ENCODE measurements at places on chromosomes 3 and 15.
A peak's percentile ranks its signal among the peaks of the same experiment; 100 is the strongest.

DNA sequence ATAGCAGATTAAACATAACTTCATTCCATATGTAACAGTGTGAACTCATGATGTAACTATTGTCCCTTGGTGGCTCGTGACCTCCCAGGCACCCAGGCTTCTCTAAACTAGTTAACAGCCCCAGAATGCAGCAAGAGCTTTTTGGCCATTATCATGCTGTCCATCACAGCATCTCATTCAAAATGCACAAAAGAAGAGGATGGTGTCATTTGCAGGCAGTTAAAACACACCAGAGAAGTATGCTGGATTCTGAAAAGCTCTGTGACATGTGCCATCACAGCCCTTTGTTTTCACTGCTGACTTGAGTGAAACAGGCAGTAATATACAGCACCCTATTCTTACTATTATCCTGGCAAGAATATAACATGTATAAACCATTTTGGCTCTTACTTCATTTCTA is 117.6 kb upstream of the CHMP2B start:
- DNase-seq, result no peak

- DNase-seq, result no peak
These were observed 23.8 kb downstream of the MEIS2 start for GRCh38 chr15:37076543-37076942.

DNA sequence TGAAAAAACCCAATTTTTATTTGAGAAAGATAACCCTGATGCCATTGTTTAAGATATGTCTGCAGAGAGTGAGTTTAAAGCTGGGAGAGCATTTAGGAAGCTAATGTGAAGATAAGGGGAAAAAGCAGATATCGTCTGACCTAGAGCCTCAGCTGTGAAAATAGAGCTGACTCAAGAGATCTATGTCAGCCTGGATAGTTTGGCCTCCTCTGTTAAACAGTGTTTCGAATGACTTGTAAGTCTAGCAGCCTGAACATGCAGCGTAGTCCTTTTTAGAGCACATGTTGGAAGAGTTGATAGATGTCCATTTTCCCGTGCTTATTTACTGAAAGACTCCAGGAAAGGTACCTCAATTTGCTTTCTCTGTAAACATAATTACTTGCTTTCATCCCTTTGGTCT is 48.1 kb downstream of the ALCAM start:
- DNase-seq, result no peak

- no peak for DNase-seq
These were observed 112.6 kb downstream of the SLC49A4 start for GRCh38 chr3:122907471-122907870.

GRCh38 chr3:100609305-100609704 is at the start of gene ADGRG7:
TSS of gene ADGRG7 (plus strand) at chr3:100609601. CDS start at chr3:100609857, 256 bp downstream.
- DNase-seq, result no peak

DNA sequence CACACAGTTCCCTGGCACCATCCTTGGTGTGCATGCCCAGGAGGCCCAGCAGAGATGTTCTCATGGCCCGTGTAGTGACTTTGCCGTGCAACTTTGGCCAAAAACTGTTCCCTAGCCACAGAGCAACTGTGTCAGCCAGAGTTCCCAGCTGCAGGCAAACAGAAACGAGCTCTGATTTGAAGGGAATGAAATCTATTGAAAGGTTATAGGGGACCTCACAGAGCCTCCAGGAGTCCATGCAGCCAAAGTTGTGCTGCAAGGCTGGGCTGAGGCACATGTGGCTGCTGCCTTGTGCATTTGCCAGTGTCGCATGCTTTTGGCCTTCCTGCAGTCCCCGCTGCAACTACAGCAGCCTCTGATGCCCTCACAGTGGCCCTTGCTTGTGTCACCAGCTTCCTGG is 70.5 kb downstream of the PLXNA1 start:
- no peak for DNase-seq

DNA sequence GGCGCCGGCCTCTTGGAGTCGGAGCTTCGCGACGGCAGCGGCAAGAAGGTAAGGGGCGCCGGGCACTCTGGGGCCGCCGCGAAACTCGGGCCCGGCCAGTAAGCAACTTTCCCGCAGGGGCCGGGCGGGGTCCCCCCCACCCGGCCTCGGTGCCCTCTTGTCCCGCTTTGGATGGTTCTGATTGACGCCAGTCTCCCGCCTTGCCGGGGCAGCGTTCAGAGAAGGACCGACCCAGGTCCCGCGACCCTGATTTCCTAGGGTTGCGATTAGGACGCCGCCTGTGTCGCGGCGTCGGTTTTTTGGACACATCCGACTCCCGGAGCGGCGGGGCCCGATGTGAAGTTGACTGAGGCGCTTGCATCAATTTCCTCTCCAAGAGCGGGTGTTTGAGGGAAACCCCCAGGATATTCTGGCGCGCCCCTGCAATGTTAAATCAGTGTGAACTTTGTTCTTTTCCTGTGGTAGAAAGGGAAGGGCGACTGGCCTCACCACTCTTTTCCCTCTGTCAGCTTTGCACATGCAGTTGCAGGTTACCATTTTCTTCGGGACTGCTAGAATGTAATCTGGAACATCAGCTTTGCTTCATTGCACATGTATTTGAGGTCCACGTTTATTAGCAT is 755 bp downstream of the PDE8A start:
- DNase-seq, result peak; percentile 14

DNA sequence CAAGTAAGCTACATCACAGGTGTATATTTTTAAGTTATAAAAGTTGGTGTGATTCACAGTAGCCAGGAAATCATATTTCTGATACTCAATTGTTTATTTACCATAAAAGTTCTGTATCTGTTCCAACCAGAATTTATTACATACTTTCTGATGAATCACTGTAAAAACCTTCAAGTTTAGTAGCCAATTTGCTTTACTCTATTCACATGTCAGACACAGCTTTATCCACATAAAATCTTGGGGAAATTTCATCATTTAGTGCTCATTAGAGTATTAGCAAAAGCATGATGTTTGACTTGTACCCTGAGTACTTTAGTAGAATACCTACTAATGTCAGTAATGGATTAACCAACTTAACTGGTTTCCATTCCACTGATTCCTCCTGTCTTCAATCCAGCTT is 249.8 kb downstream of the POLQ start:
- no peak for DNase-seq

DNA sequence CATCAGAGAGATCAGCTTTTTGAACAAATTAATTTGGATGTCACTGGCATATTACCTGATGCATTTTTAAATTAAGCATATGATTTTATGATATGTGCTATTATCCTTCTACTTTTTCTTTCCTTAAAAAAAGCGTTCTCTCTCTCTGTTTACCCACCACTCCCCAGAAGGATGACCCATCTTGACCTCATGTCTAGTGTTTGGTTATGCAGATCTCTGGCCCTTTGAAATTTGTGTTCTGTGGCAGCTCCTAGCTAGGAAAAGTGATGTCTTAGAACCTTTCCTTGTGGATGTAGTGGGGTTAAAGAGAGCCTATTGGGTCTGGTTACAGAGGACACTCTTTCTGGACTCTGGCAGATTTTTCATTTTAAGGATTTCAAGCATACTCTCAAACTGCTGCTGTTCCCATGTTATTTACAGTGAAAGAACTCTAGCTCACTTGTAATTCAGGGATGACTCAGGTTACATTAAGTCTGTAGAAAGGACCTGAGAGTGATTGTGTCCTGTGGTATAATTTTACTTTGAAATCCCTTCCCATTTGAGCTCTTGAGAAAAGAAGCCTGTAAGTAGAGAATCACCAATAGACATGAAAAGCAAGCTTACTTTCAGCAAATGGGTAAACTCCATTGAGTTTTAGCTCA is 23.8 kb downstream of the ARHGEF26 start:
- DNase-seq, result no peak

GRCh38 chr15:60635507-60636352 is 156.8 kb upstream of the ICE2 start:
- DNase-seq, result no peak

DNA sequence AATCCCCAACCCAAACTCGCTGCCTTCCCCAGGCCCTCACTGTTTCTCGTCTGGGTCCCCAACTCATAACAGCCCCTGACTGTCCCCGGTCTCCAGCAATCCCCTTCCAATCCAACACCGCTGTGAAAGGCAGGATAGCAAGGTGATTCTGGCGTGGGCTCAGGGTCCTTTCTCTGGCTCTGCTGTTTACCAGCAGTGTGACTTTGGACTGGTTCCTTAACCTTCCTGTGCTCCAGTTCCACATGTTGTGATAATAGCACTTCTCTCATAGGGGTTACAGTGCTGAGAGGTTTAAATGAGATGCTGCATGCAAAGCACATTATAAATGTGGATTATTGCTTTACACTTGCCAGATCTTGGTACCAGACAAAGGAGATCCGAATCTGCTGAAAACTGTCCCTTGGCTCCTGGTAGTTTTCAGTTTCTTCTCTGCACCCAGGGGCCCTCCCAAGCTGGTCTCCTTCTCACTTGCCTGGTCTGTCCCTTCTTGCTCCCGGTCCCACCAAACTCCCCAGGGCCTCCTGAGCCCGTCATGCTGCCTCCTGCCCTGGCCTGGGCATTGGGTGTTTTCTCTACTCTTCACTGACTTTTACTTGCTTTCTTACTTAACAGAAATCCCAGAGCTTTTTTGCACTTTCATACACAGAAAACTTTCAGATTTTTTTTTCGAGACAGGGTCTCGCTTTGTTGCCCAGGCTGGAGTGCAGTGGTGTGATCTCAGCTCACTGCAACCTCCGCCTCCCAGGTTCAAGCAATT is 26.8 kb upstream of the CYP11A1 start:
- DNase-seq, result no peak

DNA sequence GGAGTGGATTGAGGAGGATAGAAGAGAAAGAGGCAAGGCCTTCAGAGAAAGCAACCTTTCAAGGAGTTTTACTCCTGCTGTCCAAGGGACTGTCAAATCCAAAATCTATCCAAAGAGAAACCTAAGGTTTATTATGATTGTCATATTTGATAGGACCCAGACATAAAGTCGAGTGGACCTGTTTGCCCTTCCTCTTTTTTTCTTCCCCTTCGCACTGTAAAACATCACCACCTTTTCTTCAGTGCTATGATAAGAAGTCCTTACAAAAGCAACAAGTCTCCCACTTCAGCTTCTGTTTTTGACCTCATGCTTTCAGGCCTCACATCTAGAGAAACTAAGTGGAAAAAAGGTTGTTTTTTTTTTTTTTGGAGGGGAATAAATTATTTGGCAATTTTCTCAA is 73.0 kb downstream of the TRPC1 start:
- no peak for DNase-seq

DNA sequence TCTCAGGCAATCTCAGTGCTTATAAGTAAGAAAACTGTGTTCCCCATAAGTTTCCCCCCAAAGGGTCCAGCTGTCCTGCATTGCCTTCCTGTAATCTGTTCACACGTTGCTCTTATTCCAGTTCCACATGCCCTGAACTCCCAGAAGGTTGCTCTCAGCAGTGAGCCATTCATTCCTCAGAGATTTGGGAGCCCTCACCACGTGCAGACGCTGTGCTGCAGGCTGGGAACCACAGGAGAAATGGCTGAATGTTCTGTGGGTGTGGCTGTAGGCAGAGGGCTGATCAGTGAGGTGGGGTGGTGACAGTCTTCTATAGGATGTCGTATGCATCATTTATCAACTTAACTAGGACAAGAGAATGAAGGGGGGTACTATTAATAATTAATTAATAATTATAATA is 3.3 kb upstream of the THSD4 start:
- DNase-seq, result no peak

DNA sequence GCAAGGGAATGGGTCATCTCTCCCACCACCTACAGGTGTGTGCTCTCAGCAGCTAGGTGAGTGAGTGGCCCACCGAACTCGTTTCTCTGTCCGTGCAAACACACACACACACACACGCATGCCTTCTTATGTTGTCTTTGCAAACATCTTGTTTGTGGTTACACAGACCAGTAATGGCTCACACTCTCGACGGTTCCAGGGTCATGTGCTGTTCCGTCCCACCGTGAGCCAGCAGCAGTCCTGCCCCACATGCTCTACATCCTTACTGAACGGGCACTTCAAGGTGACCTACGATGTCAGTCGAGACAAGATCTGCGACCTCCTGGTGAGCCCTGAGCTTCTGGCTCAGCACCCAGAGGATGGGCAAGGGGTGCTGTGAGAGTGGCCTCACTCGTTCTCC is 4.3 kb downstream of the ITIH1 start:
- DNase-seq, result no peak

GRCh38 chr3:58026598-58026997 is 18.4 kb downstream of the FLNB start:
- no peak for DNase-seq

DNA sequence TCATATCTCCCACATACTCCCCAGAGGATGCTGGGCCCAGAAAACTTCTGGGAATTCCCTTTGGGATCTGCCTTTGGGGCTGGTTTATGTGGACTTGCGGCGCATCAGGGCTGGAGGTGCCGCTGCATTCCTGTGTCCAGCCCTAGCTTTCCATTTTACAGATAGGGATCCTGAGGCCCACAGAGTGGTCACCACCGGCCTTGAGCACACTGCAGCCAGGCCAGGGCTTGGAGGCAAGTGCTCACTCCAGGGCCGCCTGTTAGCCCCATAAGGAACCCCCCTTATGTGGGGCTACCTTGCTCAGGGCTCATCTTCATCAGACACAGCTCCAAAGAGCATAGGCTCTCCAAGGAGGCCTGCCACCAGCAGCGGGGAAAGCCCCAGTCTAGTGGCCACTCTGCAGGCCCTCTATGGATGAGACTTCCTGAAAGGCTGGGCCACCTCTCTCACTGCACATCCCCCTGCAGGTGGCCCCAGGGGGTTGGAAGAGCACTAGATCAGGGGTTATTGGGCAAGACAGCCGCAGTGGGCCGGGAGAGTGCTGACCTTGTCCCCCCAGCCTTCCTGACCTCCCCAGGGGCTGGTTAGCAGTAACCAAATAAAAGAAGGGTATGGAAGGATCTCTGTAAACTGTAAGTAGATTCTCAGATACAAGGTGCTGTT is 9.2 kb upstream of the ATP2B2 start:
- no peak for DNase-seq

DNA sequence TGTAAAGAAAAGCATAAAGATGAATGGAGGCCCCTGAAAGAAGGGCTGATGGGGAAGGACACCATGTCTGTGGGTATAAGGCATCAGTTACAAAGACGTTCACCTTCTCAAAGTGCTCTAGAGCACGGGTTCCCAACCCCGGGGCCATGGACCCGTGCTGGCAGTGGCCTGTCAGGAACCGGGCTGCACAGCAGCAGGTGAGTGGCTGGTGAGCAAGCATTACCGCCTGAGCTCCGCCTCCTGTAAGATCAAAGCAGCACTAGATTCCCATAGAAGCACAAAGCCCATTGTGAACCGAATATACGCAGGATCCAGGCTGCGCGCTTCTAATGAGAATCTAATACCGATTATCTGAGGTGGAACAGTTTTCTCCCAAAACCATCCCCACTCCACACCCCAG is 25.7 kb downstream of the MYO1E start:
- DNase-seq, result no peak

DNA sequence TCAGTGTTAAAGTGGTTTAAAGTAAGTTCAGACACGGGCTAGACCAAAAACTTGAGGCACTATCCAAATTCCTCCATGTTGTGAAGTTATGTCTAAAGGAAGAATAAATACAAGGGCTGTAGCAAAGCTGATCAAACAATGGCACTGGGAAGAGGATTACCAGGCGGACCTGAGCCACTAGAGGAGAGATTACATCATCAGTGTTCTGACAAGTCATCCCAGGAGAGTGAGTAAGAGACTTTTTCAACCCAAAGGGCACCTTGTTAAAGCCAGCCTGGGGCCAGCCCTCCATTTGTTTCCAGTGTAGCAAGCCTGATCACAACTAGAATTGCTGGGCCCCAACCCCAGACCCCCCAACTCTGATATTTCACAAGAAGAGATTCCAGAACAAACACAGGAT is 166.9 kb downstream of the DCLK3 start:
- DNase-seq, result no peak

Measured in activated CD4-positive, CD25-positive, alpha-beta regulatory T cell (primary cell).